ENCODE measurements at places on chromosomes 7 and 10.
A peak's percentile ranks its signal among the peaks of the same experiment; 100 is the strongest.

GRCh38 chr7:157570531-157571200 is 233.9 kb downstream of the DNAJB6 start:
- H3K27me3 ChIP-seq, result no peaks in the 10 kb centered on the region
- H3K36me3 ChIP-seq, result no peaks in the 10 kb centered on the region
- no peak overlapping the region for H3K27ac ChIP-seq
- DNase-seq, result no peak
- peaks cover 16% of the 10 kb centered on the region for H3K4me1 ChIP-seq

DNA sequence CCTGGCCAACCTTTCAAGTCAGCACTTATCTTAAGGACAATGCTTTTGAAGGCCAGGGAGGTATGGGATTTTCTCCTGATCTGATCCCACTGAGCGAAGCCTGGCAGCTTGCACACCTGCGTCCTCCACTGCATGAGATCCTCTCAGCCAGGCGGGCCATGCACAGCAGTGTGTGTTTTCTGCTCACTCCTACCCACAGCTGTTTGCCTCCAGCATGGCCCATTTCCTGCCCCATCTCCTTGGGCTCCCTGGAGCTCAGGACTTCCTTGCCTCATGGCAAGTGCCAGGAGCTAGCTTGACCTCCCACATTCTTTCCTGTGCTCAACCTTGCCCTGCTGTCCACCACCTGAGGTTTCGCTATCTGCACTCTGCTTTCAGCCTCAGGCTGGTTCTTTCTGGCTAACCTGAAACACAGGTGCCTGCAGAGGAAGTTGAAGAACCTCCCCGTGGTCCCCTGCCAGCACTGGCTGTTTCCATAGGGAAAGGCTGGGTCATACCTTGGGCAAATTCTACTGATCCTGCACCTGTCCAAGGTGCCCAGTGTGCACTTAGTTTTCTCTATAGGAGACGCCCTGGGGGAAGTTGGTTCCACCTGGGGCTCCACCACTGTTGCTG is 43.9 kb upstream of the EEPD1 start:
- H3K4me1 ChIP-seq, result no peaks in the 10 kb centered on the region
- H3K4me3 ChIP-seq, result no peak overlapping the region
- no peaks in the 10 kb centered on the region for H3K36me3 ChIP-seq
- no peaks in the 10 kb centered on the region for H3K27me3 ChIP-seq

DNA sequence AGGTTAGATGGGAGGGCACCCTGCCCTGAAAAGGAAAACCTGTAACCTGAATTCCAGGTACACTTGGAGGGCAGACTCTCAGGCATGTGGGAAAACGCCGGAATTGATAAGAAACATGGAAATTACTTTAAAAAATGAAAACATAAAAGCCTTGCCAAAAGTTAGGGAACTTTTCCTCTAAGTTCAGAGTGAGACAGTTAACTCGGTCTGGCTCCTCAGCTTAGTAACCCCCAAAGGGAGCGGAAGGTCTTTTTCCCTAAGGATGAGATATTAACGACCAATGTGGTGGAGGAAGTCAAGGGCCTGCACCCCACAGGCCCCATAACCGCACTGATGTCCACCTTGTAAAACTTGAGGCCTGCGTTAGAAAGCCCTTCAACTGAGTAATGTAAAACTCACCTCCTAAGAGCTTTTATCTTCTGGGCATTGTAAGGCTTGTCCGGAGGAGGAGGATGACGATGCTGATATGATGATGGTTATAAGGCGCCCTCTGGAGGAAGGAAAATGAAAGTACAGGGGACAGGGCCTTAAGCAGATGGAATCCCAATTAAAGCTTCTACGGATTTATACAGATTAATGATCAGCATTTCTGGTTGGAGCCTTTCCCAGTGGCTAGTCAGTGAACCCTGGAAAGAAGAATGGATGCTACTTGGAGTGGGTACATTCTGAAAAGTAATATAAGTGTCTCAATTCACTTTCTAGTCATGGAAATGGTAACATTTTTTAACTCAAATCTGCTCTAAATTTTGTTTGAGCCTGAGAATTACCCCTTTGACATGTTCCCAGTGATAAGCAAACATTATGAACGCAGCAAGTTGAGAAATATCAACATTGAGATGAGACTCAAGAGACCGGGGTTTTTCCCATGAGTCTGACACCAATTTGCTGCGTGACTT is 694 bp downstream of the COL1A2 start:
- peaks cover 5% of the 10 kb centered on the region for H3K36me3 ChIP-seq
- peak overlapping the region; percentile 57 for H3K4me3 ChIP-seq
- no peaks in the 10 kb centered on the region for H3K27me3 ChIP-seq
- no peak for DNase-seq
- H3K4me1 ChIP-seq, result no peaks in the 10 kb centered on the region

DNA sequence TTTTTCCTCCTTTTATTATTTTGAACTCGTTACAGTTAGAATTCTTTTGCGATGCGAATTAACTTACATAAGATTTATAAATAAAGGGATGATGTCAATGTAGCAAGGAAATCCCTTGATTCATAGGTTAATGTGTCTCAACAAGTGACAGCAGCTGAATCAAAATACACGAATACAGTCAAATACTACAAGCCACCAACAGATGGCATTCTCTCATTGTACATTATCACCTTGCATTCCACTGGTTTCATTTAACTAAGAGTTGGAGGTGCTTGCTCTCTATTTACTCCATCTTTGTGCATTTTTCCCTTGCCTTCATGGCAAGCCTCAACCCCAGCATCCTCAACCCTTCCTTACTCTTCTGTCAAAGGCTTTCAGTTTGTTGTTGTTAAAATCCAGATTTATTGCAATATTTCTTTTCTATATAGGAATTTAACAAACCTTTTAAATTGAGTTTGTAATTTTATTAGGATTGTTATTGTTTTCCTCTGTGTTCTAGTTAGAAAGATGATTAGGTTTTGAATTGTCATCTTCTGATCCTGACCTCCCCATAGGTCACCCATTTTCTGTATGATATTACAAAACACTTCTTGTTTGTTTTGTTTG is 78.3 kb downstream of the SLC25A40 start:
- no peak for DNase-seq
- H3K27me3 ChIP-seq, result no peaks in the 10 kb centered on the region
- H3K36me3 ChIP-seq, result no peaks in the 10 kb centered on the region
- no peak overlapping the region for H3K27ac ChIP-seq
- no peaks in the 10 kb centered on the region for H3K4me1 ChIP-seq

DNA sequence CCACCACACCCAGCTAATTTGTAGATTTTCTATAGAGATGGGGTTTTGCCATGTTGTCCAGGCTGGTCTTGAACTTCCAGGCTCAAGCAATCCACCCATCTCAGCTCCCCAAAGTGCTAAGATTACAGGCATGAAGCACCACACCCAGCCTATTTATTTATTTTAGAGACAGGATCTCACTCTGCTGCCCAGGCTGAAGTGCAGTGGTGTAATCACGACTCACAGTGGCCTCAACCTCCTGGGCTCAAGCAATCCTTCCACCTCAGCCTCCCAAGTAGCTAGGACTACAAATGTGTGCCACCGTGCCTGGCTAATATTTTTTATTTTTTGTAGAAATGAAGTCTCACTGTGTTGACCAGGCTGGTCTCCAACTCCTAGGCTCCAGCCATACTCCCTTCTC is 6.9 kb upstream of the FRAT2 start:
- H3K27ac ChIP-seq, result no peak overlapping the region
- H3K4me3 ChIP-seq, result no peak overlapping the region
- no peak for DNase-seq
- H3K27me3 ChIP-seq, result no peaks in the 10 kb centered on the region
- H3K36me3 ChIP-seq, result no peaks in the 10 kb centered on the region

DNA sequence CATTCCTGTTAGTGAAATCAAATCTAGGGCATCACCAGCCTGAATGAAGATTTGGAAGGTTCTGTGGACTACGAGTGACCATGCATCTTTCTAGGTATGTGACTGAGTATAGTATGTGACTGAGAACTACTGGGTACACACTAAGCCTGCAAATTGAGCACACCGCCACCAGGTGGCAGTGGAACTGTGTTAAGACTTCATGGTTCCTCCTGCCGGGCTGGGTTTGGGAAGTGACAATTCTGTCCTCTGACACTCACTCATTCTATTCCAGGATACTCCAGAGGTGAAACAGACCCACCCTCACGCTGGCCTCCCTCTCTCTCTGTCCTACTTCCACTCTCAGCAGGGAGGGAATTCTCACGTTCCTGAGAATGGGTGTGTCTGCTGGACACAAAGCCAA is 84.0 kb upstream of the TMEM248 start:
- peak; percentile 50 for DNase-seq
- no peak overlapping the region for H3K4me3 ChIP-seq
- H3K27me3 ChIP-seq, result no peaks in the 10 kb centered on the region

DNA sequence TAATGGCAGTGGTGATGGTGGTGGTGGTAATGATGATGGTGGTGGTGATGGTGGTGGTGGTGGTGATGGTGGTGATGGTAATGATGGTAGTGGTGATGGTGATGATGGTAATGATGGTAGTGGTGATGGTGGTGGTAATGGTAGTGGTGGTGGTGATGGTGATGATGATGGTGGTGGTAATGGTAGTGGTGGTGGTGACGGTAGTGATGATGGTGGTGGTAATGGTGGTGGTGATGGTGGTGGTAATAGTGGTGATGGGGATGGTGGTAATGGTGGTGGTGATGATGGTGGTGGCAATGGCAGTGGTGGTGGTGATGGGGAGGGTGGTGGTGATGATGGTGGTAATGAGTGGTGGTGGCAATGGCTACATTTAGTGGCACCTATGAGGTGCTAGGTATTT is 105.7 kb downstream of the GRK5 start:
- DNase-seq, result no peak
- no peaks in the 10 kb centered on the region for H3K36me3 ChIP-seq
- no peak overlapping the region for H3K27ac ChIP-seq
- H3K4me3 ChIP-seq, result no peak overlapping the region
- H3K4me1 ChIP-seq, result peaks cover 68% of the 10 kb centered on the region

DNA sequence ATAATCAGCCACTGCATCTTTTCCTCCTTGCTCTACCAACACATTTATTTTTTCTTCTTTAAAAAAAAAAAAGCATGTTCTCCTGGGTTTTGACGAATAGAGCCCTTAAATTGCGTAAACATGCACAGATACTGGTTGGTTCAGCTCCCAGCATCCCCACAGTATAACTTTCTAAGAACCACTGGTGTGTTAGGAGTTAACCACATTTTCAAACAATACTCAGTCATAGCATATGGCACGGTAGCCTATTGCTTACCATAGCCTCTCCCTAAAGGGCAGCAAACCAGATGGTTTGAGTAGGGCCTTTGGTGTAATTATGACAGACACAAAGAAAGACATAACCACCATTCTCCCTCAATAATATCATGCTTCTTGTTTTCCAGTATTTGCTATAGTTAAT is 145.0 kb downstream of the LRRC4 start:
- peaks cover 18% of the 10 kb centered on the region for H3K36me3 ChIP-seq
- no peak overlapping the region for H3K27ac ChIP-seq
- no peak for DNase-seq
- peaks cover 5% of the 10 kb centered on the region for H3K4me1 ChIP-seq

DNA sequence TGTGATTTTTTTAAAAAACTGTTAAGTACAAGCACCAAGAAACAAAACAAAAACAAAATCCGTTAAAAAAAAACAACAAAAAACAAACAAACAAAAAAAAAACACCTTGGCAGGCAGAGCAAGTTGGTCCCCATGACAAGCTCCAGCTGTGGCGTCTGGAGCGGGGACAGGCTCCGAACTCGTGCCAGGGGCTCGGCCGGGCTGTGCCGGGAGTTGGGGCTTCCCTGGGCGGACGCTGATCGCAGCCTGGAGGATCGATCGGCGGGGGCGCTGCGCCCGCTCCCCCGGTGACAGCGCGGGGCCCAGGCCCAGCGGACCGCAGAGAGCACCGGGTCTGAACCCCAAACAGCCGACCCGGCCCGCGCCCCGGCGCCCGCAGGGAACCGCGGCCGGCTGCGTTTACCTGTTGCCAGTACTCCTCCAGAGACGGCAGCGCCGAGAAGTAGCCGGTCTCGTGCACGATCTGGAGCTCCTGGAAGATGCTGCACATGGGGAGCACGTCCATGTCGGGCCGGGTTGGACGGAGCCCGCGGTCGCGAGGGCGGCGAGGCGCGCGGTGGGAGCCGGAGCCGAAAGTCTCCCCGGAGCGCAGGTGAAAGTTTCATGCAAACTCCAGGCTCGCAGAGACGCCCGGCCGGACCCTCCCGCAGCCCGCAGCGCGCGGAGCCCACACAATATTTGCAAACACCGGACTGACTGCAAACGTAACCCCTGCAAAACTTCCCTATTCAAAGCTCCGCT is at the start of gene KLF6:
Gene KLF6 (minus strand): TSS at position 700 of the 741 bp plus-strand sequence. CDS start 195 bp downstream, at position 505.
- peaks cover 26% of the 10 kb centered on the region for H3K4me1 ChIP-seq
- H3K27me3 ChIP-seq, result no peaks in the 10 kb centered on the region
- peaks cover 26% of the 10 kb centered on the region for H3K36me3 ChIP-seq
- peak; percentile 77 for DNase-seq
- peak within 1 kb of the TSS; percentile 100 for H3K27ac ChIP-seq

GRCh38 chr10:103980288-103980906 is 13.5 kb downstream of the SLK start:
- no peaks in the 10 kb centered on the region for H3K36me3 ChIP-seq
- peaks cover 45% of the 10 kb centered on the region for H3K4me1 ChIP-seq
- H3K27ac ChIP-seq, result no peak overlapping the region
- H3K4me3 ChIP-seq, result no peak overlapping the region
- no peak for DNase-seq
- no peaks in the 10 kb centered on the region for H3K27me3 ChIP-seq

DNA sequence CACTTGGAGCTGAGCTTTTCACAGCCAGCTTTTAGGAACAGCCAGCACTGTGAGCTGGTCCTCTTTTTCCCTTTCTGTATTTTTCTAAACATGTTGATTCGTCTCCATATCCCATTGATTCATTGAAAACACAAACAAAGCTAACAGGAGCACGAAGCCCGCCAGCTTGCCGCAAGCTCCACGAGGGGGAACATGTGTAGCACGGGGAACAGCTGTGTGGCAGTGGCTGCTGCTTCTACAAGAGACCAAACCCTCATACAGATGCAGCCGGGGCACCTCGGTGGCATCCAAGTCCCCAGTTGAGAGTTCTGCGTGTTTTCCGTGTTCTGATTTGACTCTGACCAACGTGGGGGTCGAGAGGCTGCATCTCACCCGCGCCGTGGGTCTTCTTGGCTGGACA is 80.8 kb upstream of the SH2B2 start:
- no peak overlapping the region for H3K4me3 ChIP-seq
- no peaks in the 10 kb centered on the region for H3K27me3 ChIP-seq
- no peaks in the 10 kb centered on the region for H3K4me1 ChIP-seq

- DNase-seq, result no peak
- H3K27me3 ChIP-seq, result no peaks in the 10 kb centered on the region
- H3K36me3 ChIP-seq, result no peaks in the 10 kb centered on the region
- no peaks in the 10 kb centered on the region for H3K4me1 ChIP-seq
- no peak overlapping the region for H3K27ac ChIP-seq
These were observed 27.5 kb upstream of the NAMPT start for GRCh38 chr7:106312099-106312871.

GRCh38 chr7:106867641-106868351 is 2.7 kb downstream of the PIK3CG start:
- H3K4me3 ChIP-seq, result no peak overlapping the region
- no peak for DNase-seq
- peaks cover 48% of the 10 kb centered on the region for H3K4me1 ChIP-seq
- no peaks in the 10 kb centered on the region for H3K27me3 ChIP-seq
- H3K36me3 ChIP-seq, result peaks cover 7% of the 10 kb centered on the region

GRCh38 chr10:61907587-61907986 is 6.1 kb downstream of the ARID5B start:
- no peaks in the 10 kb centered on the region for H3K27me3 ChIP-seq
- H3K4me1 ChIP-seq, result peaks cover 24% of the 10 kb centered on the region
- H3K4me3 ChIP-seq, result no peak overlapping the region

- H3K4me3 ChIP-seq, result no peak overlapping the region
- H3K27ac ChIP-seq, result no peak overlapping the region
- no peaks in the 10 kb centered on the region for H3K27me3 ChIP-seq
- DNase-seq, result no peak
These were observed 31.0 kb downstream of the SBDS start for GRCh38 chr7:66964411-66964810.

GRCh38 chr10:27152687-27153086 is 1.5 kb downstream of the YME1L1 start:
- H3K4me3 ChIP-seq, result peak overlapping the region; percentile 91
- H3K36me3 ChIP-seq, result peaks cover 18% of the 10 kb centered on the region
- no peaks in the 10 kb centered on the region for H3K27me3 ChIP-seq
- no peak overlapping the region for H3K27ac ChIP-seq
